ENCODE measurements at places on chromosomes 6 and 20.

DNA sequence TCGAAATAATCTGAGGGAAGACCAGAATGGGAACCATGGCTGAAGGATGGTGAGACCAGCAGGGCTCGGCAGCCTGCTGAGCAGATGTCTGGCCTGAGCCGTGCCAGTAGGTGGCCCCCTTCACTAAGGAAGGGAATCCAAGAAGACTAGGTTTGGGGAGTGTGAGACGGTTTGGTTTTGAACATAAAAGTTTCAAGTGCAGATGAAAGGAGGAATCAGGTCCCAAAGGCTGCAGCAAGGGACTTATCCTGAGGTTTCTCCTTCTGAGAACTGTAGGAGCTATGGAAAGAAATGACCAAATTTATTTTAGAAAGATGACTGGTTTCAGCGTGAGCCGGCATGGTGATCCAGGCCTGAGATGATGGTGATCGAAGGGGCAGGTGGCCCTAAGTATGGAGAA lies 4.6 kb upstream of the OSER1 start:
- peak; percentile 37 for DNase-seq

DNA sequence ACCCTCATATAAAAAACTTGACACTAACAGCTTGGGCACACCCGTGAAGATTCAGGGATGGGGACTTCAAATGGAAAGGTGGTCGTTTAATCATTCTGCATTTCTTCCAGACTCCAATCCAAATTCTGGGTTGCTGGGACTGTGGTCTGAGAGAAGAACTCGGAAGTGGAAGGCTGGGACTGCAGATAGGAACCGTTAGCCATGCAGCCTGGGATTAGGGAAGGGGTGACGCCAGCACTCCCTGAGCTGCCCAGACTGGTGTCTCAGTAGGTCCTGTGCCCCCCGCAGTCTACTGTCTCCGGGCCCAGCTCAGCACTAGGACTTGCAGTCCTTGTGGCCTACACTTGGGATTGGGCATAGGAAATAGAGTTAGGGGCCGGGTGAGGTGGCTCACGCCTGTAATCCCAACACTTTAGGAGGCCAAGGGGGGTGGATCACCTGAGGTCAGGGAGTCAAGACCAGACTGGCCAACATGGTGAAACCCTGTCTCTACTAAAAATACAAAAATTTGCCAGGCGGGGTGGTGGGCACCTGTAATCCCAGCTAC lies 511 bp upstream of the CLIC1 start:
- DNase-seq = no peak

- no peak for DNase-seq
Measured at GRCh38 chr20:23363257-23363649, 1.3 kb downstream of the GZF1 start.

- DNase-seq = peak; percentile 25
Measured at GRCh38 chr6:16392010-16392409, 153.6 kb downstream of the GMPR start.

- no peak for DNase-seq
Measured at GRCh38 chr6:6026513-6027205, 19.9 kb upstream of the NRN1 start.

GRCh38 chr6:63372951-63373533 lies 53.3 kb upstream of the LGSN start:
- DNase-seq = no peak

- no peak for DNase-seq
Measured at GRCh38 chr6:116876107-116876506, 935 bp upstream of the RFX6 start.

GRCh38 chr6:158452191-158452590 lies 107.7 kb upstream of the TMEM181 start:
- no peak for DNase-seq

DNA sequence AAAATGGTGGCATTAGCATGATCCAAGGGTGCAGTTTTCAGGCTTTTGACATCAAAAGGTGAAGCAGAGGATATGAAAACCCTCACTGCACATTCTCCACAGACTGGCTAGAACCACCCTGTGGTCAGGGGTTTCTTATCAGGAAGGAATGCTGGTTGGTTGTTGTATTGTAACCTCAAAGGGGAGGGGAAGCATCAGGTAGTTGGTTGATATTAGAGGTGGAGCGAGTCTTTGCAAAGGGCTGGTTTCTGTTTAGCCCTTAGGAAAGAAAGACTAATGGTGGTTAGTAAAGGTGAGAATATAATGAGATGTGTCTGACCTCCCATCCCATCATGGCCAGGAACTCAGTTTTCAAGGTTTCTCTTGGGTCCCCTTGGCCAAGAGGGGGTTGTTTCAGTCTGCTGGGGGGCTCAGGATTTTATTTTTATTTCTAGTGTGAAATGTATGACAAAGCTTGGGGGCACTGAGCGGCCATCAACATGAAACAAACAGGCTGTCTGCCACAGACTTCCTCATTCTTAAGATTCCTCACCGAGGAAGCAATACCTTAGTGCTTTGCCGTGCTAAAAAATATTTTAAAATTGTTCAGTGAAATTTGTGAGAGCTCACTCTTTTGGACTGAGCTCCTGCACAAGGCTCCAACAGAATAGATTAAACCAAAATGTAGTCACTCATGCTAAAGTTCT lies 47.5 kb upstream of the PROKR2 start:
- DNase-seq = no peak

- no peak for DNase-seq
Measured at GRCh38 chr6:29864037-29864810, 36.6 kb downstream of the HLA-G start.

DNA sequence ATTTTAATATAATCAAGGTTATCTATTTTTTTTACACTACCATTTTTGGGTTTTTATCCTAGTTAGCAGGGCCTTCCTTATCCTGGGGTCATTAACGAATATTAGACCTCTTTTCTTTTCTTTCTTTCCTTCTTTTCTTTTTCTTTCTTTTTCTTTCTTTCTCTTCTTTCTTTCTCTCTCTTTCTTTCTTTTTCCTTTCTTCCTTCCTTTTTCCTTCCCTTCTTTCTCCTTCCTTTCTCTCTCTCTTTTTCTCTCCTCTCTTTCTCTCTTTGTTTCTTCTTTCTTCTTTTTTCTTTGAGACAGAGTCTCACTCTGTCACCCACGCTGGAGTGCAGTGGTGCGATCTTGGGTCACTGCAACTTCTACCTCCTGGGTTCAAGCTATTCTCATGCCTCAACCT lies 120.4 kb upstream of the PDE7B start:
- DNase-seq = no peak

DNA sequence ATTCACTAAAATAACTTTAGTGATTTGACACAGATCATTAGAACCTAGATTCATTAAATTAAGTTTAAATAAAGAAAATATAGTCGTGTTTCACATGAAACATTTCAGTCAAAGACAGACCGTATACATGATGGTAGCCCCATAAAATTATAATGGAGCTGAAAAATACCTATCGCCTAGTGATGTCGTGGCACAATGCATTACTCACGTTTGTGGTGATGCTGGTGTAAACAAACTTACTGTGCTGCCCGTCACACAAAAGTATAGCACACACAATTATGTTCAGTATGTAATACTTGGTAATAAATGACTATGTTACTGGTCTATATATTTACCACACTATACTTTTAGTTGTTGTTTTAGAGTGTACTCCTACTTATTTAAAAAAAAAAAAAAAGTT lies 17.3 kb downstream of the DST start:
- DNase-seq = no peak

GRCh38 chr20:34923414-34923813 lies 32.2 kb downstream of the GSS start:
- no peak for DNase-seq

GRCh38 chr6:151592449-151593159 lies 98.8 kb downstream of the CCDC170 start:
- DNase-seq = no peak

GRCh38 chr20:2236256-2236655 lies 59.5 kb upstream of the TGM3 start:
- no peak for DNase-seq

GRCh38 chr6:109295109-109295773 lies 87.0 kb downstream of the CD164 start:
- DNase-seq = no peak

GRCh38 chr6:79544939-79545450 lies 7.8 kb upstream of the LCA5 start:
- peak; percentile 90 for DNase-seq

DNA sequence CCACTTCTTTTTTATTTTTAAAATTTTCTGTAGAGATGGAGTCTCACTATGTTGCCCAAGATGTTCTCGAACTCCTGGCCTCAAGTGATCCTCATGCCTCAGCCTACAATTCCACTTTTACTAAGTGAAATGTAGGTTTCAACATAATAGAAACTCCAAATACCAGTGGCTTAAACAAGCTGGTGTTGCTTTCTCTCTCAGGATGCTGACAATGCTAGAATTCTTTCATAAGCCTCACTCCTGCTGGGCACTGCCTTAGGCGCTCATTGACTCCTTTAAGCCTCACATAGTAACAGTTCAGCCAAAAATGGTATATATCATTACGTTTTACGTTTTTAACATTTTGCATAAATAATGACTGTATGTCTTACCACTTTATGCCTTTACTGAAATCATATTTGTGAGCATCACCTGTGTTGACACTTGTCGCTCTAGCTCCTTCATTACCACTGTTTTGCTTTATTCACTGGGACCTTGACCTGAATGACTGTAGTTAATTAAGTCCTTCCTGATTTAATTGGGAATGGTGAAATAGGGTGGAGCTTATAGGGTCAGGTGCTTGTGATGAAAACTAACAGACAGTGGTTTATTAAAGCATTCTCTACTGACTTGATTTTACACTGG lies 3.9 kb upstream of the CST9 start:
- no peak for DNase-seq

GRCh38 chr6:27545271-27546046 lies 72.6 kb upstream of the ZNF184 start:
- no peak for DNase-seq

- no peak for DNase-seq
Measured at GRCh38 chr6:142251930-142252445, 49.8 kb upstream of the ADGRG6 start.

DNA sequence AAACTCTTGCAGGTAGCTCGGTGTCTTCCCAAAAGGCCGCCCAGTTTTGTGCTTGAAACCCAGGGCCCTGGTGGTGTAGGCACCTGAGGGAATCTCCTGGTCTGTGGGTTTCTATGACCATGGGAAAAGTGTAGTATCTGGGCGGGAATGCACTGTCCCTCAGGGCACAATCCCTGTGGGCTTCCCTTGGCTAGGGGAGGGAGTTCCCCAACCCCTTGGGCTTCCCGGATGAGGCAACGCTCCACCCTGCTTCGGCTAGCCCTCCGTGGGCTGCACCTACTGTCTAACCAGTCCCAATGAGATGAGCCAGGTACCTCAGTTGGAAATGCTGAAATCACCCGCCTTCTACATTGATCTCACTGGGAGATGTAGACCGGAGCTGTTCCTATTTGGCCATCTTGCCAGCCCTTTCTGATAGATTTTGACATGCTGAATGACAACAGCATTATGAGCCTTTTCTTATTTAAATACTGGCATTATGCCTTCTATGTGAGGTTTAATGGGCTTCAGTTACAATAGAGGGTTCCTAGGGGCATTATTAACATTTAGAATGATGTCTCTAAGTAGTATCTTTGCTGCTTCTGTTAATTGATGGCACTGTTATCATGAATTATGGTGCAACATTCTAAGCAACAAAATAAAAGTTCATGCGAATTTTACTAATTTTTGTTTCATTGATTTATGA lies 133.7 kb upstream of the FLRT3 start:
- no peak for DNase-seq

DNA sequence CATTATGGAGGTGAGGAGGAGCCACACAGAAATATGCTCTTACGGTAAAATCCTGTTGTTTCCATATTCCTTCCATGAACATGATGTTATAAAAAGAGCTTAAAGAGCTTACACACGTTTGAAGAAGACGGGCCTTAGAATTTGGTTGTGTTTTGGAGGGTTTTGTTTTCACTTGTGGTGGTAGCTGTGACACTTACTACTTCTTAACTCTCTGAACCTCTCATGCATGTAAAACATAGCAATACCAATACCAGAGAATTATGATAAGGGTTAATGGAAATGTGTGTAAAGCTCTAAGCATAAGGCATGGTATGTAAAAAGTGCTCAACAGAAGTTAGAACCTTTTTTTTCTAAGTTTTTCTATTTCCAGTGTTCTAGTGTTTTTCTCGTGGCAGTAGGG lies 256.1 kb upstream of the KCNQ5 start:
- no peak for DNase-seq

DNA sequence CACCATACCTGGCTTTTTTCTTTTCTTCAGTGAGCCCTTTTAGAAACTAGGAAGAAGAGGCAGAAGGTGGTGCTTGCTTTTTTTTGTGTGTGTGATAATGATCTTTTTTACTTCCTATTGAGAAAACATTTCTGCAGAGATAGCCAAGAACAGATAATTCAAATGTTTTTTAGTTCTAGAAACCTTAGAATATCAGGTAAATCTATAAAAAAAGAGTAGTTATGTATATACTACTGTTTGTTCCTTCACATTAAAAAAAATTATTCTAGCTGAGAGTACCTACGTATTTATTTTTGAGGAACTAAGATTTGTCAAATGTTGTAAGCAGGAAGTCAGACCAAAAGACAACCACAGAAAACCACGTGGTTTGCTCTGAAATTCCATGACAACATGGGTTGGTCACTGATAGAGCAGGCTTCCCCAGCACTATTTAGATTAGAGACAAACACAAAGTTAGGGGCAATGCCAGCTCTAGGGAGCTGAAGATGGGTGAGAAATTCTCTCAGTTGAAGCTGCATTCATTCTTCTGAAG lies 12.8 kb downstream of the STK4 start:
- no peak for DNase-seq

GRCh38 chr6:132235596-132236280 lies 165.5 kb downstream of the MOXD1 start:
- DNase-seq = no peak

- no peak for DNase-seq
Measured at GRCh38 chr6:166830185-166830890, 126.0 kb downstream of the RNASET2 start.

DNA sequence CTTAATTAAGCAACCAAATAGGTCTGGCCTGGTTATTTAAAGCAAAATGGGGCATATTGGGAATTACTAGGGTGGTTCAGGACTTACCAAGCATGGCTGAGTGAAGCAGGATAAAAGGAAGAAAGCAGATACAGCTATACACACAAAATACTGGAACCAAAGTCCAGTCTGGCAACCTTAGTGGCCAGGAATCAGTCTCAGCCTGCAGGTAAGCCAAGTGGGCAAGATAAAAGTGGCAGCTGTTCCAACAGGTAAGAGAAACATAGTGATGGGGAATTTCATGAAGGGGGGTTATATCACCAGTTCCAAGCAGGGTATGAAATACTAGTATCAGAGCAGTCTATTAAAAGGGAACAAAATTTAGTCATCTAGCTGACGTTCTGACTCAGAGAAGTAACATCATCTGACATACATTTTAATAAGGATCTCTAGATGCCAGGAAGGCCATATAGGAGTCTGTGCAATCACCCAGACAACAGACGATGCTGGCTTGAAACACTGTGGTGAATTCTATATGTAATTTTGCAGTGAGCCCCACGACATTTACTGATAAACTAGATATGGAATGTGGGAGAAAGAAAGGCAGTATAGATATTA lies 292.1 kb upstream of the HSF2 start:
- no peak for DNase-seq

DNA sequence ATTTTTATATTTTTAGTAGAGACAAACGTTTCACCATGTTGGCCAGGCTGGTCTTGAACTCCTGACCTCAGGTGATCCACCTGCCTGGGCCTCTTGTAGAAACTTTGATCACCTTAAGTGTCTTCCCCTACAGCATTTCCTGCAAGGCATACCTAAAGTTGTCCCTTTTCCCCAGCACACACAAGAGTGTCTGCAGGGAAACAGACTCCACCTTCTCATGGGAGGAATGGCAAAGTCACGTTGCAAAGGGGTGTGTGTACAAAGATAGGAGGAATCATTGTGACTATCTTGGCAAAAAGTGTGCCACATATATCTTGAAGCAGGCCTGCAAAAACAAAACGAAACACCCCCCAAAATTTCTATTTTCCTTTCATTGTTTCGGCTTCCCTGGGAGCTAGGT lies 160.8 kb upstream of the RNF24 start:
- no peak for DNase-seq
